ENCODE measurements at places on chromosomes 12 and 14. TPM values are rescaled to one million over a fixed set of nuclear protein-coding genes. Genes with fewer than 3 reads are reported as not detected.

GRCh38 chr14:102907980-102908730 lies 14.3 kb upstream of the AMN start:
- H3K36me3 ChIP-seq: 0 out of 2 replicates have a peak, but pooled peaks cover 9% of the 10 kb centered on the region
- H3K4me3 ChIP-seq: no peak overlapping the region
- no peaks in the 10 kb centered on the region for H3K4me1 ChIP-seq
- no peak for DNase-seq
- H3K27ac ChIP-seq: no peak overlapping the region

PGF gene
- total RNA-seq: 11.7 TPM

KRT77 gene
- not detected for total RNA-seq

DNA sequence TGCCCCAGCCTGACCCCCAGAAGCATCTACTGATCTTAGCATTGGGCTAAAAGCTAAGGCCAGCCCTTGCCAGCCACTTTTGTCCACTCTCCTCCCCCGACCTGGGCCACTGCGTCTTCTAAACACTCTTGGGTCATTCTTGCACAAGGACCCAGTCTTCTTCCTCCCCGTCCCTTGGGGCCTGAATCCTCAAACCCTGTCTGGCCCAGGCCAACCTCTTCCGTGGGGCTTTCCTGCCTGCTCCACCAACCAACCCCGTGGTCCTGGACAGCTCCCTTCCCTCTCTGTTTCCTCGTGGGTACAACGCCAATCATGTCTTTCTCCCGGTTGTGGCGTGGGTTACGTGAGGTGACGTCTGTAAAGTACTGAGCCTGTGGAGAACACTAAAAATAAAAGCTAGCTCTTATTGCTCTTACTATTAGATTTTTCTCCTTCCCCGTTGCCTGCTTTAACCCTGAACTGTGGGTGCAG lies 21.5 kb downstream of the FAM222A start:
- no peaks in the 10 kb centered on the region for H3K27me3 ChIP-seq
- H3K4me3 ChIP-seq: no peak overlapping the region
- no peak for DNase-seq
- H3K4me1 ChIP-seq: no peaks in the 10 kb centered on the region
- no peaks in the 10 kb centered on the region for H3K36me3 ChIP-seq

GRCh38 chr12:91001306-91001705 lies 3.5 kb downstream of the EPYC start:
- no peak for DNase-seq
- no peak overlapping the region for H3K27ac ChIP-seq

DNA sequence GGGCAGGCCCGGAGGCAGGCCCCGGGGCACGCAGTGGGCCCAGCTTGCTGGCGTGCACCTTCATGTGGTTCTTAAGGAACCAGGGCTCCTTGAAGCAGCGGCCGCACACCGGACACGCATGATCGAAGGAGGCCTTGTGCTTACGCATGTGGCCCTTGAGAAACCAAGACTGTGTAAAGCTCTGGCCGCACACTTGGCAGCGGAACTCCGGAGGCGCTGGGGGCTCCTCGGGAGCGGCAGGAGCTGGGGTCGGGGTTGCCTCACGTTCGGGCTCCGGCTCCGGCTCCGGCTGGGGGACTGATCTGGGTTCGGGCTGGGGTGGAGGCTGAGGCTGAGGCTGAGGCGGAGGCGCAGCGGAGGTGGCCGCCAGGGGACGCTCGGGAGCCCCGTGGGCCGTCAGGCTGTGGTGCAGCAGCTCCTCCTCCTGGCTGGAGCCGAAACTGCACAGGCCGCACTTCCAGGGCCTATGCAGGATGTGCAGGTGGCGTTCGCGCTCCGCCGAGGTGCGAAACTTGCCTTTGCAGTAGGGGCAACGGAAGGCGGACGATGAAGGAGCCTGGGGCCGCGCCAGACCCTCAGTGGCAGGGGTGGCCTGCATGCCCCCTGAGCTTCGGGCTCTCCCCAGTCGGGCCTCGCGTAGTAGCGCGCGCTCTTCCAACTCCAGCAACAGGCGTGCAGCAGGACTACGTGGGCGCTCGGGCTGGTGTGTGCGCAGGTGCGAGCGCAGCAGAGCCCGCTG lies 6.0 kb downstream of the ZNF219 start:
- no peaks in the 10 kb centered on the region for H3K36me3 ChIP-seq
- no peaks in the 10 kb centered on the region for H3K4me1 ChIP-seq
- H3K27me3 ChIP-seq: no peaks in the 10 kb centered on the region
- no peak overlapping the region for H3K27ac ChIP-seq
- no peak overlapping the region for H3K4me3 ChIP-seq
- DNase-seq: no peak

ATN1 gene
- 158 TPM for total RNA-seq

DNA sequence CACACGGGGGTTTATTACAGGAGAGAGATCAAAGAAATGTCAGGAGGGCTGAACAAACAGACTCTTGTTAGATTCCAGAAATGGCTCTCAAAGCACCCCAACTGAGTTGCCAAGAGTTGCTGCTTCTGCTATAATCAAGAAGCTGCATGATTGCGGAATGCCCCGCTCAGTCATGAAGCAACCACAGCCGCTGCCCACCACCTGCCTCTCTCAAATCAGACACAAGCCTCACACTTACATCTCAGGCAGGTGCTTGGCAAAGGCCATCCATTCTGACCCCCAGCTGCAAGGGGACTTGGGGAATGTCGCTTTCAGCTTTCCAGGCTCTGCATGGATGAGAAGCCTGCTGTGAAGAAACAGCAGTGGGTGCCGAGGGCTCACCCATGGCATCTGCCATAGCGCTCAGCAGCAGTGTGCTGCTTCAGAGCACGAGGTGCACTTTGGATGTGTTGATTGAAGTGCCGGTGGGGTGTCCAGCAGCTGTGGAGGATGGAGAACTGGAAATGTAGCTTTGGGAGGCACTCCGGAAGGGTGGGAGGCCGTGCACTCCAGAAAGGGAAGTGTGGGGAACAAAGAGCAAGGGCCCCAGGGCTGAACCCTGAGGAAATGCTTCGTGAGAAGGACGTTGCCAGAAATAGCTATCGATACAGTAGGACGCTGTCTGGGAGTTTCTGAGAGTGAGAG lies 37.7 kb downstream of the LRRC74A start:
- no peak overlapping the region for H3K4me3 ChIP-seq
- DNase-seq: peak; percentile 53
- no peak overlapping the region for H3K27ac ChIP-seq
- H3K36me3 ChIP-seq: no peaks in the 10 kb centered on the region
- H3K27me3 ChIP-seq: peaks cover 68% of the 10 kb centered on the region

CNTN1 gene
- total RNA-seq: 0.37 TPM

GRCh38 chr12:74602881-74603672 lies 65.4 kb downstream of the ATXN7L3B start:
- H3K4me3 ChIP-seq: no peak overlapping the region
- DNase-seq: no peak
- no peaks in the 10 kb centered on the region for H3K36me3 ChIP-seq

DNA sequence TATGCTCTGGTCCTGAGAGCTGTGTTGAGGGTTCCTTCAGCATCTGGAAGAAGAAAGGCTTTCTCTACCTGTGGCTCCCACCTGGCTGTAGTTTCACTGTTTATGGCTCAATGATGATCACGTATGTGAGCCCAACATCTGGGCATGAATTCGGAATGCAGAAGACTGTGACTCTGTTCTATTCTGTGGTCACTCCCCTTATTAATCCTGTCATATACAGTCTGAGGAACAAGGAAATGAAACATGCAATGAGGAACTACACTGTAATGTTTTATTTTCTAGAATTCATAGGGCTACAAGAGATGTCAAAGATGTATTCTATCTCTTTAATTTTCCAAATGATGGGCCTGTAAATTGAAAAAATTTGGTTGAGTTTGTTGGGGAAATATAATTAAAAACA lies 10.8 kb upstream of the OR11G2 start:
- no peaks in the 10 kb centered on the region for H3K27me3 ChIP-seq
- no peaks in the 10 kb centered on the region for H3K36me3 ChIP-seq
- DNase-seq: no peak
- H3K4me1 ChIP-seq: no peaks in the 10 kb centered on the region
- no peak overlapping the region for H3K27ac ChIP-seq

RAB15 gene
- 52.9 TPM for total RNA-seq

HNF1A gene
- not detected for total RNA-seq

DNA sequence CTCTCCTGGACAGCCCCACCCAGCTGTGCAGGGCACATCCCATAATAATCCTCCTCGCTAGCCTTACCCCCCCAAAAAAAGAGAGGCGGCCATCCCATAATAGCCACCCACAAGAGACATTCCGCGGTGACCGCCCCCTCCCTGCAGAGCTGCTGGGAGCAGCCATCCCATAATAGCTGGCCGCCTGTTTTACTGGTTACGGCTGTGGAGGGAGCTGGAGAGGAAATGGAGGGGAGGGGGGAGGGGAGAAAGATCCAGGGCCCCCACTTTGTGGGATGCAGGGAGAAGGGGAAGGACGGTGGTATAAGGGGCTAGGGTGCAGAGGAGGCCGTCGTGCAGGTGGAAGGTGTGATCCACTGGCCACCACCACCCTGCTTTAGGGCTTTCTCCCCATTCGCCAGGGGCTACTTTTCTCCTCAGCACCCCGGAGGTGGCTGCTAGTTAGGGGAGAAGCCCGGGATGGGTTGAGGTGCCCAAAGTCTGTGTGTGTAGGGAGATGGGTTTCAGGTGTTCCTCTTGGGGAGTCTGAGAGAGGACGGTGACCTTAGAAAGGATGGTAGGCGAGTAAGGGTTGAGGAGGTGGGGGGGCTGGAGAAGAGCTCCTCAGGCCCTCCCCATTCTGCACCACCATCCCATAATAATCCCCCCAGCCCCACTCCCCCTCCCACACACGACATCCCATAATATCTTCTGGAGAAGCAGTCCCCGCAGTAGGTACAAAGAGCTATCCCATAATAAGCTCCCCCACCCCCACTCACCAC lies 6.0 kb upstream of the CHD4 start:
- H3K27me3 ChIP-seq: no peaks in the 10 kb centered on the region
- peak overlapping the region; percentile 50 for H3K4me3 ChIP-seq
- H3K36me3 ChIP-seq: no peaks in the 10 kb centered on the region
- peak; percentile 96 for DNase-seq
- H3K27ac ChIP-seq: peak overlapping the region; percentile 74
- peaks cover 39% of the 10 kb centered on the region for H3K4me1 ChIP-seq

GRCh38 chr12:52860102-52860823 lies 11.5 kb upstream of the KRT78 start:
- H3K27ac ChIP-seq: peak overlapping the region; percentile 69
- H3K27me3 ChIP-seq: no peaks in the 10 kb centered on the region
- no peak overlapping the region for H3K4me3 ChIP-seq
- peaks cover 52% of the 10 kb centered on the region for H3K4me1 ChIP-seq
- DNase-seq: peak; percentile 95

GRCh38 chr12:9951026-9951675 lies 19.0 kb upstream of the CLEC2A start:
- H3K4me3 ChIP-seq: no peak overlapping the region
- H3K27me3 ChIP-seq: no peaks in the 10 kb centered on the region
- no peak overlapping the region for H3K27ac ChIP-seq
- no peaks in the 10 kb centered on the region for H3K4me1 ChIP-seq
- H3K36me3 ChIP-seq: no peaks in the 10 kb centered on the region

- no peaks in the 10 kb centered on the region for H3K36me3 ChIP-seq
- no peak overlapping the region for H3K27ac ChIP-seq
- H3K4me1 ChIP-seq: no peaks in the 10 kb centered on the region
Observed at GRCh38 chr14:37862263-37862662, 266.8 kb downstream of the TTC6 start.

DNA sequence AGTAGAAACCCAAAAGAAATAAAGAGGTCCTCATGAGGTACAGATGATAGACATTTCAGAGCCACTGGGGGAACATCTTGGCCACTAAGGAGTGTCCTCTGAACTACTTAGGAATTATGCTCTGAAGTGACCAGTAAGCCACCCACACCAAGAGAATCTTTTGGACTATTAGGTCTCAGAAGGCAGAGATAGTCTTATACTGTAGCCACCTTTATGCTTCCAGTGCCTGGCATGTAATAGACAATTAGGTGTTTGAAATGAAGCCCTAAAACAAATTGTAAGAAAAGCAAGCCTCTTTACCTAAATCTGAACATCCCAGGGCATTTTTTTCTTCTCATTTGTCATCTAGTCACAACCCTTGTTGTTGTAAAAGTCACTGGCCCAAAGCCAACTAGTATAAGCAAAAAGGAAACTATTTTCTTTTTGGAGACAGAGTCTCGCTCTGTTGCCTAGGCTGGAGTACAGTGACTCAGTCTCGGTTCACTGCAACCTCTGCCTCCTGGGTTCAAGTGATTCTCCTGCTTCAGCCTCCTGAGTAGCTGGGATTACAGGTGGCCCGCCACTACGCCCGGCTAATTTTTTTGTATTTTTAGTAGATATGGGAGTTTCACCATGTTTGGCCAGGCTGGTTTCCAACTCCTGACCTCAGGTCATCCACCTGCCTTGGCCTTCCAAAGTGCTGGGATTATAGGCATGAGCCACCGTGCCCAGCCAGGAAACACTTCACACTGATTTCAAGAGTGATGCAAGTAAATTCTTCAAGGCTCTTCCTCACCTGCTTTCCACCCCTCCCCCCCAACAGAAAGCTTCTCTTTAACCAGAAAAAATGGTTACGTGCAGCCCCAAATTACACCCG lies 11.1 kb downstream of the PLEKHA5 start:
- no peak overlapping the region for H3K4me3 ChIP-seq
- H3K27ac ChIP-seq: no peak overlapping the region
- 0 out of 2 replicates have a peak, but pooled peaks cover 8% of the 10 kb centered on the region for H3K36me3 ChIP-seq
- no peak for DNase-seq

DNA sequence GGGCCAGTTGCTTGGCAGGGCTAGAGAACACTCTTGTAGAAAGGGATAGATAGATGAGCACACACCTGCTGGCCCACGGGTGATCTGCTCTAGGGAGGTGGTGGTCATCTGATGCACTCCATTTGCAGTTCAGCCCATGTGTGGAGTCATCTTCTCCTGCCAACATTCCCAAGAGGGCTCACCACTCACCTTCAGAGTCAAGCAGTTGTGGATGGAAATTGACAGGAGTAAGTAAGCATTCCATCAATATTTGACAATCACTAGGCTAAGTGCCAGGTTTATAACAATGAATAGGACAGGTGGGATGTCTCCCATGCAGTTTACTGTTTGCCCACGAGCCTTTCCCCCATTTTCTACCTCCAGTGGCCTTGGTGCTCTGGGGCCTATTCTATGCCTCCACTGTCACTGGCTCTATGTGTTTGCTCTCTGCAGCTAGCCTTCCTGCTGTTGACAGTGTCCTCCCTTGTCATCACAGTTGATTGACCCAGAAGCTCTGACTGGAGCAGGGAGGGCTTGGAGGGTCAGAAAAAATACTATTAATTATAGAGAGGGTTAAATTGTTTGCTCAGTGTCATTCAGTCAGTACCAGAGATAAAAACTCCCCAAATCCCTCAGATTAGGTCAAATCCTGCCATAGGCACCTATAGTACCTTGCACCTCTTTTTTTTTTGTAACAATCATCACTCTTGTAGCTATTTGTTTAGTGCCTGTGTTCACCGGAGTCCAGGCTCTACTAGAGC lies 134.6 kb upstream of the PZP start:
- DNase-seq: no peak
- H3K4me3 ChIP-seq: no peak overlapping the region
- H3K27ac ChIP-seq: no peak overlapping the region
- peaks cover 6% of the 10 kb centered on the region for H3K27me3 ChIP-seq
- H3K36me3 ChIP-seq: no peaks in the 10 kb centered on the region
- no peaks in the 10 kb centered on the region for H3K4me1 ChIP-seq

C14orf39 gene
- total RNA-seq: not detected

AMHR2 gene
- total RNA-seq: not detected

All from PC-9 (cell line).